ENCODE measurements at places on chromosomes 6 and 20. TPM values are rescaled to one million over a fixed set of nuclear protein-coding genes. Genes with fewer than 3 reads are reported as not detected.
A peak's percentile ranks its signal among the peaks of the same experiment; 100 is the strongest.

DNA sequence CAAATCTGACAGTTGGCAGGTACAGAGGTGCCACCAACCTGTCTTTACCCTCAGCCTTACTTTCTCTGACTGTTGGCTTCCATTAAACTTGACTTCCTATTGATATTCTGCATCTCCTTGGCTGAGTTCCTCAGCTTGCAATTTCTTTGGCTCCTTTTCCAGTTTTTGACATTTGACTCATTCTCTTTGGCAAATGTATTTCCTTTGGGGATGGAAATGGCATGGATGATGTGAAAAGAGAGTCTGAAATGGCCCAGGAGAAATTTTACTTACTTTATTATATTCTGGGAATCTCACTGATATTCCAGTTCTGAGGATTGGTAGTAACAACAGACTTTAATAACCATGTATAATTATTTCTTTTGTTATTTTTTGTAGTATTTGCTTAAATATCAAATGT is 255.2 kb downstream of the CD109 start:
- DNase-seq: no peak

GRCh38 chr6:158813032-158813431 is 6.1 kb downstream of the EZR start:
- DNase-seq: no peak

The LRP11 gene
- 22.1 TPM for polyA plus RNA-seq

DNA sequence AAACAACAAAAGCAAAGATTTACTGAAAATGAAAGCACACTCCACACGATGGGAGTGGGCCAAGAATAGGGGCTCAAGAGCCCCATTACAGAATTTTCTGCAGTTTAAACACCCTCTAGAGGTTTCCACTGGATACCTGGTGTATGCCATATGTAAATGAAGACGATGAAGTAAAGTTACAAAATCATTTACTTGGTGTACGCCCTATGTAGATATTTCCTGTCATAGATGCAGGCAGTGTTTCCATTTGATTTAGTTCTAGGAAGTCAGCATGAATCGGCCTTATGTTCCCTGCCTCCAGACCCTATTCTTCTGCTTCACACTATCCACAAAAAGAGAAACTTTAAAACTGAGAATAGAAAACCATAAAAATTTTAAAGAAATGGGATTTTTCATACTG is 404.4 kb upstream of the GJE1 start:
- DNase-seq: no peak

The SLC17A9 gene
- 2.0 TPM for polyA plus RNA-seq

DNA sequence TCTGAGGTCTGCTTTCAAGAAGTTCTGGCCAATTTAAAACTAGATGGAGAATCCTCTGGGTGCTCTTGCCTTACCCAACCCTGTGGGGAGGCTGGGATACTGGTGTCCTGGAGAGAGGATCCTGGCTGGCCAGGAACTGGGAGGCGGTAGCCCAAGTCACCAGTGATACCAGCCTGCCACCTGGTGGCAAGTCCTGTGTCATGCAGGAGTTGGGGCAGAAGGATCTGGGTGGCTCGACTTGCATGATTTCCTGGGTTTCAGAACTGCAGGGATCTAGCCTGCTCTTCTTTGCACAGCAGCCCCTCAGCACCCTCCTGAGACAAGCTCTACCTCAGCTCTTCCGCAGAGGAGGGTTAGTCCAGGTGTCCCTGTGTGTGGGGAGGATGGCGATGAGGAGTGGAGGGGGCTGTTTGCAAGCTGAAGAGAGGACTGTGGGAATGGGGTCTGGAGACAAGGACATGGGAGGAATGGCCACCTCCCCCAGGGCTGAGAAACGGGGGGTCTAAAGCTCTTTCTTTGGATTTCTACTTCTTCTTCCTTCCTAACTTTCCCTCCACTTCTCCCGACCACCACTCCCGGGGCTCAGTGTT is 4.2 kb downstream of the KCNK17 start:
- DNase-seq: peak; percentile 82

GRCh38 chr6:149064660-149065015 is 252.9 kb upstream of the TAB2 start:
- no peak for DNase-seq

The ARFGAP1 gene
- 40.4 TPM for polyA plus RNA-seq

DNA sequence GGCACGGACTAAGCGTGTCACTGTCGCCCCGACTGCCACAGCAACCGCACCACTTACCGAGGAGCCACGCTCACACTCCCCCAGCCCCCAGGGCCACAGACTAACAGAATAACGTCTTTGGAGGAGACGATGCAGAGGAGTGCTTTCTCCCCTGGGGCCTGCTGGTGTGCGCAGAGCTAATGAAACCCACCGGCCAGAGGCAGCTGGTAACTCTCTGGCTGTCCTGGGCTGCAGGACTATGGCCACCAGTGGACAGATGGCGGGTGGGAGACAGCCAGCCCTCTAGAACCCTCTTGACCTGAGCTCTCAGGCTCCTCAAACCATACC is 228.0 kb downstream of the DLL1 start:
- no peak for DNase-seq

- DNase-seq: no peak
Observed at GRCh38 chr6:33974030-33974429, 170.2 kb upstream of the MLN start.

GRCh38 chr6:35751594-35751993 is 14.8 kb downstream of the ARMC12 start:
- no peak for DNase-seq

The SRF gene
- 13.8 TPM for polyA plus RNA-seq

DNA sequence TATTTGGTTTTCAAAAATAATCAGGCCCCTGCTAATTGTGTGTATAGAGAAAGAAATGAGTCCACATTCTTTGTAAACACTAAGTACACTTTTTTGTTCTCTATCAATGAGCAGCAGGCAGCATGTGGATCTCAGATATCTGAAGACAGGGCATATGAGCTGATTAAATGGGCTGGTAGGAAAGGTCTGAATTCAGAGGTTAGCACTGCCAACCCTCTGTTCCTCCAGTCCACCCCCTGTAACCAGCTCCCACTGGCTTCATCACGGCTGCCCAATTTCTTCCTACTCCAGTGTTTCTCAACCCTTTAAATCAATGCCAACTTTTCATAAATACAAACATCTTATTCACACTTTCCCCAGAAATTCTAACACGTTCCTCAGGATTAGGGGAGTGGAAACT is 128.5 kb downstream of the TPBG start:
- no peak for DNase-seq

The IMPG1 gene
- 0.69 TPM for polyA plus RNA-seq

- no peak for DNase-seq
Observed at GRCh38 chr6:79461205-79461604, 76.0 kb downstream of the LCA5 start.

- no peak for DNase-seq
Observed at GRCh38 chr6:45394586-45395095, 16.9 kb upstream of the SUPT3H start.

DNA sequence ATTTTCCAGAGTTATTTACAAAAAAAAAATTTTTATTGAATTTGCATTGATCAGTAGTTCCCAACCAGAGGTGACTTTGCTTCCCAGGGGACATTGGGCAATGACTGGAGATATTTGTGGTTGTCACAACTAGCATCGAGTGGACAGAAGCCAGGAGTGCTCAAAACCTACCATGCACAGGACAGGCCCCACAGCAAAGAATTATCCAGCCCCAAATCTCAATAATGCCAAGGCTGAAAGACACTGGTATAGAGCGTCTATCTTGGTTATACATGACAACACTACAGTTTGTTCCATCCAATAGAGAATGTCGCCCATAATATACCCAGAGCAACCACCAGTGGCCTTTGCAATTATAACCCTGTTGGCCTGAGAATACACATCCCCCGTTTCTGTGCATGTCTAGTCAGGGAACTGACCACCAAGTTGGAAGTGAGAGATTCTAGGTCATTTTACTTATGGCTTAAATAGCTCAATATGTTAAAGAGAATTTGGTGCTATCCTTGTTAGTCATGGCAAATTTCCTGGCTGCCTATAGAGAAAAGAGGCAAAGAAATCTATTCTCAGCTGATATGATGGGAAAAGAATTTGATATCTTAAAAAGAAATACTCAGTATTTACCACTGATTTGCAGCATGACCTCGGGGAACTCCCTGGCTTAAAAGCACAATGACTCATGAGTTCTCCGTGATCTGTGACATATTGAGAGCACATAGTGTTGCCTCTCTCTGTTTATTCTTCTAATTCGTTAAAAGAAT is 76.0 kb upstream of the ADTRP start:
- DNase-seq: no peak

DNA sequence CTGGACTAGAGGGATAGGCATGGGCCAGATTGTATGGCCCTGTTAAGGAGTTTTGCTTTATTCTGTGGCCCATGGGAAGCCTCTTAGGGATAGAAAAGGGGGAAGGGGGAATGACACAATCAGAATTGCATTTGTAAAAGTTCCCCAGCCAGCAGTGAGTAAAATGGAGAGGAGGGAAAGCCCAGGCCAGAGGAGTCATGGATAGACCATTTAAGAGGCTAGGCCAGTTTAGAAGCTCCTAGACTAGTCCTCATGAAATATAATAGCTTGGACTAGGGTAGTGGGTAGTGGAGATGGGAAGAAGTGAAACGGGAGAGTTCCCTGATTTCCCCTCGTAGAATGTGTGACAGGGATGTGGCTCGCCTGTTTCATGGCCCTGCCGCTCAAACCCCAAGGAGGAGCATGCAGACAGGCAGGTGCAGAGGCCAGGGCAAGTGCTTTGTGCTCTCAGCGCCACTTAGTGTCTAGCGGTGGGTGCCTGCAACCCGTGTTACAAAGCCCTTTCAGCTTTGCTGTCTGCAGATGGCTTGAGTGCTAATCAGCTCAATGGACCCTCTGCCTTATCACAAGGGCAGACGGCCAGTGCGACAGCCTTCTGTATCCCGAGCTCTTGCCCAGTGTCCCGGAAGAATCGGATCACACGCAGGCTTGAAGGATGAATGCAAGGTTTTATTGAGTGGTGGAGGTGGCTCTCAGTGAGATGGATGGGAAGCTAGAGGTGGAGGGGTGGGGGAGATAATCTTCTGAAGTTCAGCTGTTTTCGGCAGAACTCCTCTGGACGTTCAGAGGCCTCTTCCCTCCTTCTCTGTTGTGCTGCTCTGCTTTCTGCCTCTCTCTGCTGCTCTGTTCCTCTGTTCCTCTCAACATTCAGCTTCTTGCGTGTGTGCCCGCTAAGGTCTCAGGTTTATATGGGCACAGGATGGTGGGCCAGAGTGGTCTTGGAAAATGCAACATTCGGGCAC is 141.1 kb downstream of the CEP57L1 start:
- no peak for DNase-seq

The GHRH gene
- polyA plus RNA-seq: not detected

The CCN6 gene
- 8.4 TPM for polyA plus RNA-seq

DNA sequence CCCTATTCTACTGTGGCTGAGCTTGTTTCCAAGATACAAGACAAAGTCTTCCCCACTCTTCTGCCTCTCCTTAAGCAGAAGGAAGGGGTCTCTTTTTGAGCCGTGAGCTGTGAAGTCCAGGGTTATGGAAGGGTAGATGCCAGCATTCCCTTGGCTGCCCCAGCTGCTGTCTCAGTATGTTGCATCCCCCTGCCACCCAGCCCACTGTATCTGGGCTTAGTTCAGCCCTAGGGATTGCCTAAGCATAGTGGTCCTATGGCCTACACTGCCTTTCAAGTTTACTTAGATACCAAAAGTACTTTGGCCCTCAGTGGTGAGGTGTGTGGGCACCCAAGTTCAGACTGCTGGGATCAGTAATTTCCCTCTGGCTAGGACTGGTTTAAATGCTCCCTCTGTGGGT is 421.9 kb upstream of the KHDRBS2 start:
- no peak for DNase-seq

- DNase-seq: no peak
Observed at GRCh38 chr6:168851460-168852375, 401.9 kb downstream of the THBS2 start.

- DNase-seq: no peak
Observed at GRCh38 chr6:138593909-138594757, 94.8 kb upstream of the NHSL1 start.

The OLIG3 gene
- not detected for polyA plus RNA-seq

GRCh38 chr6:127030111-127030510 is 88.4 kb upstream of the RSPO3 start:
- no peak for DNase-seq

The PSORS1C2 gene
- polyA plus RNA-seq: not detected

The WFDC5 gene
- polyA plus RNA-seq: not detected

All from kidney (tissue), 22 donors.